ENCODE measurements at places on chromosomes 5 and 9. TPM values are rescaled to one million over a fixed set of nuclear protein-coding genes. Genes with fewer than 3 reads are reported as not detected.

PCDHB16 gene
- polyA plus RNA-seq: not detected

WDR36 gene
- polyA plus RNA-seq: 28.8 TPM

CEP72 gene
- polyA plus RNA-seq: 19.9 TPM

REXO4 gene
- polyA plus RNA-seq: 58.8 TPM

REEP2 gene
- 0.05 TPM for polyA plus RNA-seq

ACTBL2 gene
- not detected for polyA plus RNA-seq

RALGPS1 gene
- 6.3 TPM for polyA plus RNA-seq

CATSPER3 gene
- 0.61 TPM for polyA plus RNA-seq

TEK gene
- polyA plus RNA-seq: 0.07 TPM
